NCI-H1436 treated with DMSO at 0.1 percent for 48 hours (cell line): ENCODE measurements at places on chromosomes 2 and 18.

- no peak for DNase-seq
Observed at GRCh38 chr2:148342086-148342485, 302.5 kb upstream of the EPC2 start.

DNA sequence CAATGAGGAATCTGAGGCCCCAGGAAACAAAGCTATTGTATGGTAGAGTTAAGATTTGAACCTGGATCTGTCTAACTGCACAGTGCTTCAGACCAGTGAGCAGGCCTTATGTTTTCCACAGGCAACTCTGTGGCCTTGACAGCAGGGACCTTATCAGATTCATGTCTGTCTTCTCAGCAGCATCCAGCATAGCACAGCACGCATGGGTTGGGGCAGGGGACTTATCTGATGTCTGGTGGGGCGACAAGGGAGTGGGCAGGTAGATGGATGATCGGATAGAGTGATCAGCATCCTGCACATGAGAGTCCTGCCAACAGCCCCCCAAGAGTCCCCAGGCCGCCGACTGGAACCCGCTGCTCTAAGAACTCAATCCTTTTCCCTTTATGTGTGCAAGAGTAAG lies 28.7 kb upstream of the KCNF1 start:
- no peak for DNase-seq

DNA sequence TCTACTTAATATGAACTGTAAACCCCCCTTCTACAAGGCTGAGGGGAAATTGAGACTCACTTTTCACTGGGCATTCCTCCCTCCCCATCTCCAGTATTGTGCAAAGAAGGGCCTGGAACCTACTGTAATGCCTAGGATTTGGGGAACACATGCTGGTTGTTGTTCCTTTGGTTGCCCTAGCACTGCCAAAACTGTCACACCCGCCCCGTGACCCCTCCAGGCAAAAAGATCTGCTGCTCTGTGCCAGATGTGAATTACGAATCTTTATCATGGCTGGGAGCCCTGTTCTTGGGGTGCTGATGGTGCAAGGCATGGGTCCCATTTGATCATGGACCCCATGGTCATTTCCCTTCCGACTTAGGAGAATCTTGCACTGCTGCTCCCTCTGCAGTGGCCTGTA lies 95.4 kb downstream of the CABLES1 start:
- no peak for DNase-seq

DNA sequence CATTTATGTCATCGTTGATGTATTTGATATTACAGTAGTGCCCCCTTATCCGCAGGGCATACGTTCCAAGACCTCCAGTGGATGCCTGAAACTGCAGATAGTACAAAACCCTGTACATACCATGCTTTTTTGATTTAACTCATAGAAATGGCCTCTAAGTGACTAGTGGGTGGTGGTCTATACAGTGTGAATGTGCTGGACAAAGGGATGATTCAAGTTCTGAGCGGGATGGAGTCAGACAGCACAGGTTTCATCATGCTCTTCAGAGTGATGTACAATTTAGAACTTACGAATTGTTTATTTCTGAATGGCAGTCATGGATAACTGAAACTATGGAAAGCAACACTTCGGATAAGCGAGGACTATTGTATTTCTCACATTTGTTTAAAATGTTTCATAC lies 473.1 kb upstream of the FANCL start:
- DNase-seq, result no peak

DNA sequence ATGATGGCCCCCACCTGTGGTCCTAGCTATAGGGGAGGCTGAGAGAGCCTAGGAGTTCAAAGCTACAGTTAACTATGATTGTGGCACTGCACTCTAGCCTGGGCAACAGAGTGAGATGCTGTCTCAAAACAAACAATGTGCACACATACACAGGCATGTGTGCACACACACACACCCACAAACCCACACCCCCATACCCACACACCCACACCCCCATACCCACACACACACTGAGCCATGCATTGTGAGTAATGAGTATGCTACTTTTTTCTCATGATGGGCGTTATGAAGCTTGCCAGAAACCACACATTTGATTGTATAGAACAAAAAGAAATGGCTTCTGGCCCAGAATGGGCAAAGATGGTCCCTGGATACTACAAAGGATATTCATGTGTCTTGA lies 691.1 kb downstream of the SLC4A3 start:
- no peak for DNase-seq

GRCh38 chr2:37489041-37489456 lies 144.6 kb downstream of the QPCT start:
- DNase-seq, result no peak

DNA sequence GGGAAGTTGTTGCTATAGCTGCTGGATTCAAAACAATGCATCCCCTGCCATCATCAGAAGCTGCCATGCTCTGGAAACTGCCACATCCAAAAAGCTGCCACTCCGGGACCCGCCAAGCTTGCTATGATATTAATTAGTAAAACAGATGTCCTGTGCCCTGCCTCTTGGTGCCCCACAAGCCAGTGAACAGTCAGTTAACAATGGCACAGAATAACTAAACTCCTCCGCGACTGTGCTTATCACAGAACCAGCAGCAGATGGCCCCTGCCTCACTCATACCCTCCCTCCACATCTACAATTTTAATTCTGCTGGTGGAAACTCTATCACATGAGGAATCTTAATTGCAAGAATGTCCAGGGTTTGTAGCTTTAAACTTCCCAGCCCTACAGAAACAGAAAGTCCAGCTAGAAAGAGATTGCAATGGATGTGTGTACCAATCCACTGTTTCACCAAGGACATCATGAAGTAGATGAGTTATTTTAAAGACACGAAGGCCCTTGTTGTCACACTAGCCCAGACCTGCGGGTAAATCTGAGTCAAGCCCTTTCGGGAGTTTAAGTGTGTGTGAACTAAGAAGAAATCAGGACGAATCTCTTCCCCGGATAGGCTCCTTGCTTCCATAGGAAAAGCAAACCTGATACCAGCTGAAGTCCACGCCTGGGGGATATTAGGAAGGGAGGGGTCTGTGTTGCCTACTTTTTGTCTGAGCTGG lies 7.4 kb upstream of the ACYP2 start:
- DNase-seq, result no peak

GRCh38 chr2:149388120-149388816 lies 57.9 kb downstream of the LYPD6 start:
- no peak for DNase-seq

DNA sequence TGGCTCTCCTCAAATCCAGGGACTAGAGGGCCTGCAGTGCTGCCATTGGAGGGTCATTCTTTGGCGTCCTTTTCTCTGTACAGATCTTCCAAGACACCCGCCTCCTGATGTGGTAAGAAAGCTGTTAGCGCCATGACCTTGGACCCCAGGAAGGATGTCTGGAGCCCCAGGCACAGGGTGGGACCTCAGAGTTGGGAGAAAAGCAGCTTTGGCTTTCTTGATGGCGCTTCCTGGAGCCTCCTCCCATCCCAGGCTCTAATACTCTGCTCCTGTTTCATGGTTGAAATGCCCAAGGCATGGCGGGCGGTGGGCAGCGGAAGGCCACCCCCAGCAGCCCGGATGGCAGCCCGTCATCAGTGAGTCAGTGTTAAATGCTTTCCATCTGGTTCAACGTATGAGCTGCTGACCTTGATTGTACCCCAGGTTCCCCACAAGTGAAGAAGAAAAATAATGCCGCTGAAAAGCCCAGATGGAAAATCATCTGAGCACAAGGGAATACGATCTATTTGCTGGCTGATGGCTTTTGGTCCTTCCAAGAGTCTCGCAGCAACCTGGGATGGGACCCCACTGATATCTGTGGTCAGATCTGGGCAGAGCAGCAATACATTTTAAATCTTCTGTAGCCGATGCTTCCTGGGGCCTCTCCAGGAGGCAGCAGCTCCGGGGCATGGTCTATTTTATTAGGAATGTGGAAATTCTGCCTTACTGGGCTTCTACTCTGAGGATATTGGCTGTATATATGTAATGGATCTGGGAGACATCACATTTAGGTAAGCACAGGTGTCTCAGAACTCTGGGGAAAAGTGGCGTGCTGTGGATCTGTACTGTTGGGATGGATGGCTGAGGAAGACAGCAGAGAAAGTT lies 15.1 kb downstream of the ACKR3 start:
- DNase-seq, result no peak

GRCh38 chr18:7303316-7304060 lies 72.6 kb downstream of the LRRC30 start:
- DNase-seq, result no peak

DNA sequence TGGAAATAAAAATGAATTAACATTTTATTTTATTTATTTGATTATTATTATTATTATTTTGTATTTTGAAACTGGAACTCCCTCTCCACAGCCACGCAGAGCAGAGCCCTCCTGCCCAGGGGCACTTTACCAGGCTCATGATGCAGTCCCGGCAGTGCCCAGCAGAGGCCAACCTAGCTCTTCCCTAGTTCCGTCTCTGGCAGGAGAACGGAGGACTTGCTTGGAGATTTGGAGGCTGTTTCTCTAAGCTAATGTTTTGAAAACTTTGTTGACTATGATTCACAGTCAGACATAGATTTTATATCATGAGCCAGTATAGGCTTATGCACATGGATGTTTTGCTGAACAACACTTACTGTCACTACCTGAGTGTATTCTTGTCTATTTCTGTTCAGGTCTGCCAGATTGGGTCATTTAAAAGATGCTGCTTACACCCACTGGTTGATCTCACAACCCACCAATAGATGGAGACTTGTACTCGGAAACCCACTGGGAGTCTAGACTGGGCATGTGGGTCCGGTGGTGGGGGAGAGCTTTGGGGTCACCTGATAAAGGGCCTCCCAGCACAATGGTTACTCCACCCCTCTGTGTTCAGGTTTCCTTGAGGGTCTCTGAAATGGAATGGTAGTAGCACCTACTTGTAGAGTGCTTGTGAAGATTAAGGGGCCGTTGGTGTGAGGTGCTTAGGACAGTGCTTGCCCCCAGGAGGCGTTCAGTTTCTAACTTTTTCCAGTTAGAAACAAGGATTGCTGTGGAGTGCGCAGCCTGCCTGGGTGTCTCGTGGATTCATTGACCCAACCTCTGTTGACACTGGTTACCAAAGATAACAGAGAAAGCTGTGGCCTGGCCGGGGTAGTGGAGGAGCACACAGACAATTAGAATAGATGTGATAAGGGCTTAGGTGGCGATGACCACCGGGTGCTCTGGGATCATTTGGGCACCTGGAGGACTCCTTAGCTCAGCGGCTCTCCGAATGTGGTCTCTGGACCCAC lies 177.3 kb downstream of the HAUS1 start:
- no peak for DNase-seq

- DNase-seq, result no peak
Observed at GRCh38 chr2:191009541-191010374, 4.2 kb downstream of the STAT1 start.
